Motor neuron (in vitro differentiated cells): ENCODE measurements at places on chromosomes 2 and 18.

GRCh38 chr2:119029297-119029696, 87.3 kb downstream of the MARCO start:
- no peak for ATAC-seq

DNA sequence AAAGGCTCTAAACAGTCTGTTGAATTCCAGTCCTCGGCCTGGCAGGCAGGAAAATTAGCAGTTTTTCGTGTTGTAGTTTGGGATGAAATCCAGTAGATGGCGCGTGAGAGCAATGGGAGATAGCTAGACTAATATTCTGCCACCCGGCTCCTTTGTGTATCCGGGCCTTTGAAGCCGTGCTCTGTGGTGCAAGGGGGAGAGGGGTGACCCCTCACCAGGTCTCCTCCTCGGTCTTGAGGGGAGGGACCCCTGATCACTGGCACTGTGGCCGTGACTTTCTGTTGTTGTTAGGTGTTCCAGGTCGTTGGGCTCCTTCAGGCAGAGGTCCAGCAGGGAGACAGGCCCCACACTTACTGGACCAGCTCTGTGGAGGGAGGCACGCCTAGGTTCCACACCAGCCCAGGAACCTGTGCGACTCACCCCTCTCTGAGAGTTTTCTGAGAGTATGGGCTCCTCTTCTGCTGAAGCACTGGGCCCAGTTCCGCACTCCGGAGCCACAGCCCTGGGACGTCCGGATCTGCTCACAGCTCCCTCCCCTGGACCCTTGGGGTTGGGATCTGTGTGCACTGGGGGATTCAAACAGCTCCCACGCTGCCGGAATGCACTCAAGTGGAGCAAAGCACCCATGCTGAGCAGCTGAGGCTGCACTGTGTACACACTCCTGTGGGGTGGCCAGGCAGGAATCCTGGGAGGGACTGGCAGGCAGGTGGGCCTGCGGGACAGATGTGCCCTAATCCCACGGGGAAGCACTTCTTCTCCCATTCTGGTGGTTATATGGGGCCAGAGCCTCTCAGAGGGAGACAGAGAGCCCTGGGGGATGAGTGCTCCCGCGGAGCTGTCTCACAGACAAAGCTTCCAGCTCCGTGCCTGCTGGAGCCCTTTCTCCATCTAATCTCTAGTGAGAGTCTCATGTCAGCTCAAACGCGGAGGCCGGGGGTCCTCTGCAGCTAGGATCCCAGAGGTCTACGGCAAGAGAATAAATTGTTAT, 8.8 kb downstream of the GKN2 start:
- ATAC-seq = peak; percentile 73

GRCh38 chr2:38665854-38666555, at the start of gene GALM:
GALM (plus strand) TSS chr2:38666114; CDS start chr2:38666162, 48 bp downstream.
- ATAC-seq = peak; percentile 91

- peak; percentile 61 for ATAC-seq
These were observed 176.0 kb downstream of the SMAD2 start for GRCh38 chr18:47754311-47755101.

GRCh38 chr18:76757335-76757734, 65.0 kb upstream of the ZNF236 start:
- no peak for ATAC-seq

- ATAC-seq = no peak
These were observed 36.6 kb upstream of the CCNYL1 start for GRCh38 chr2:207674826-207675225.

- ATAC-seq = no peak
These were observed 124.5 kb downstream of the DCDC2C start for GRCh38 chr2:3827673-3828575.

- ATAC-seq = no peak
These were observed 784 bp downstream of the CRACDL start for GRCh38 chr2:98935111-98935770.

- no peak for ATAC-seq
These were observed 86.5 kb downstream of the UXS1 start for GRCh38 chr2:106107509-106108131.

DNA sequence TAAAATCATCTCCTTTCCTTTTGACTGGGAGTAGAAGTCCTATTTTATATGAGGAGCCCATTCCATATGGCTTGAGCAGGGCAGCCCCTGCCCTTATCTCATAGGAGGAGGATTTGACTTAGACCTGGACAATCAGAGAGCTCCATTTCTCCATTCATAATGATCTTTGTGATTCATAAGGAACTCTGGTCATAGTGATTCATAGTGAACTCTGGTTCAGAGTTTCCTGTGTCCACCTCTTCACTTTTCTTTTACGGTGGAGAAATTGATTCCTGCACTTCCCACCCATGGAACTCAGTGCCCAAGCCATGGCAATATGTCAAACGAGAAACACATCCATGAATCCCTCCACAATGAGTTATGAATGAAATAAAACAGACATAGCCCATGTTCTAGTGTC, 12.8 kb upstream of the MYO3B start:
- no peak for ATAC-seq

DNA sequence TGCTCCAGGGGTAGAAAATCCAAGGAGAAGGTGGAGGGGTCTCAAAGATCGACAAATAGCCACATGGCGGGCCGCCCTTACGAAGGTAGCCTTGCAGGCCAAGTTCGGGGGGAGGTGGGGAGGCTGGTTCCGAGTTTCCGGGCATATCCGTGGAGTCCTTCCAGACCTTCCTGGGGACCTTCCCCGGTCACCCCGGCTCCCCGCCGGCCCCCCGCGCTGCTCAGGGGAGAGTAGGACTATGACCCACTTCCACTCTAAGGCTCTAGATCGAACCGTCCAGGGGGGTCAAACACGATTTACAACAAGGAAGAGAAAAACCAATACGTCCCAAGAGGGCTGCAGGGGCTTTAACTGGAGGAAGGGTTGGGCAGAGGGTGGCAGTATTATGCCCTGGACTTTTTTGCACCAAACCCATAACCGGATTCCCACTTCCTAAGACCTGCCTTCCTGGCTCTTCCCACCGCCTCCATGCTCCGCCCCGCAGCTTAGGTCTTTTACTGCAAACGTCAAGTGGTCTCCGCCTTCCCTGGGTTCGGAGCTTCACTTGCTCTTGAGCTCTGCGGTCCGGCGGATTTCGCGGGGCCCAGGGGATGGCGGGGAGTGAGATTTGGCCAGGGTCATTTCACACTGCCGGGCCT, 779 bp upstream of the LYPD6 start:
- no peak for ATAC-seq

GRCh38 chr18:7017013-7017412, 100.6 kb downstream of the LAMA1 start:
- ATAC-seq = no peak

DNA sequence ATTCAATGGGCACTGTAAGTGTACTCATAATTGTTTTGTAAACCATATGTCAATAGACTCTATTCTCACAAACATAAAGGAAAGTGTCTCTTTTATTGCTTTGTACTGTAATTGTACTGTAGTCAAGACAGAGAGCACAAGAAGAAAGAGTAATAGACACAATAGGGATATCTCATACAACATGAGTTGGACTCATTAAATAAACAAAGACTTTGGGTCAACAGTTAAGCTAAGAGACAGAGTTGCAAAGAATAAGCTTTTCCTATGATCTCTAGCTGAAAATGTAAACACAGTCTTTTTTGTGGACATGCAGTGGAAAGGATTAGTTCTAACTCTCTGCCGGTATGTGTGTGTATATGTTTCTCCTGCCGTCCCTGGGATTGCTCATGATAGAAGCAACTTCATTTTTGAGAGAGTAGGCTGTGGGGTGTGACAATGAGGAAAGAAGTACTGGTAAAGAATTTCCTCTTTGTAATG, 13.9 kb upstream of the KYNU start:
- ATAC-seq = no peak

DNA sequence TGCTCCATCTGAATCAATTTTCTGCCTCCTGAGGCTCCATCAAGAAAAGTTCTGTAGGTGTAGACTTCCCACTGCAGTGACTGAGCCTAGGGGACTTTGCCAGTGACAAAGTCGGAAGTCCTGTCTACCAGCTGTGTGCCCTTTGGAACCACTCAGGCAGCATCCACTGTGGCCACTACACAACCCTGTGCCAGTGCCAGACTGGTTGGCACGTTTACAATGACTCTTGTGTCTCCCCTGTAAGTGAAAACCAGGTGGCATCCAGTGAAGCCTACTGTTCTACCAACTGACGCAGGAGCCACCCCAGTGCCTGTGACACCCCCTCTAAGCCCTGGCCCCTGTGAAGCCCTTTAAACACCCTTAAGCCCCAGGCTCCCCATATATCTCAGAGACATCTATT, 132.1 kb upstream of the SERPINE2 start:
- ATAC-seq = no peak

- ATAC-seq = no peak
These were observed 492.3 kb downstream of the ZEB2 start for GRCh38 chr2:144027593-144027992.

GRCh38 chr18:67728364-67728763, 211.8 kb upstream of the DSEL start:
- no peak for ATAC-seq

GRCh38 chr2:238282861-238283738, 5.3 kb downstream of the PER2 start:
- ATAC-seq = no peak

DNA sequence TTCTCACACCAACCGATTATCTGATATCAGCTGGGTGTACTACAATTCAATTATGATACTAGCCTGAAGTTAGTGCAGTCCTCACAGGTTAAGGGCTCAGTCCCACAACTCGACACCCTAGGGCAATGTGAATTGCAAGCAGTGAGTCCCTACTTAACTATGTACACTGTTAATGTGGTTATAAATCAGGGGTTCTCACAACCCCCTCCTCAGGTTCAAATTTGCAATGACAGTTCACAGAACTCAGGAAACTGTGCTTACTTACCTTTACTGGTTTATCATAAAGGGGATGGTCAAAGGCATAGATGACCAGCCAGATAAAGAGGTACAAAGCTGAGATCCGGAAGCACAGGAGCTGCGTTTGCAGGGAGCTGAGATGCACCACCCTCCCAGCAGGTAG, 1379.1 kb upstream of the CDH2 start:
- ATAC-seq = no peak

DNA sequence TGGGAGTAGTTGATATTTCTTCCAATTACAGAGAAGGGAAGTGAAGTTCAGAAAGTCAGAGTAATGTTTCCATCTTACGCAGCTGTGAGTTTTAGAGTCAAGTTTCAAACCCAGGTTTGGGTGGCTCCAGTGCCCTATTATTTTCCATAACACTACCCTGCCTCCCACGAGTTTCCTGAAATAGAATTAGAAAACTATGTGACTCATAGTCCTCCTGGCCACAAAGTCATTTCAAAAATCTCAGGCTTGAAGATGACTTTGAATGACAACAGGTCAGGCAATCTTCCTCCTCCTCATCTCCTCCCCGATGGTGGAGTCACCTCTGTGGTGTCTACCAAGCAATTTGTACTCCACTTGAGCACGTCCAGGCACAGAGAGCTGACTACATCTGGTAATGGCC, 212.3 kb upstream of the TRIB2 start:
- ATAC-seq = no peak

DNA sequence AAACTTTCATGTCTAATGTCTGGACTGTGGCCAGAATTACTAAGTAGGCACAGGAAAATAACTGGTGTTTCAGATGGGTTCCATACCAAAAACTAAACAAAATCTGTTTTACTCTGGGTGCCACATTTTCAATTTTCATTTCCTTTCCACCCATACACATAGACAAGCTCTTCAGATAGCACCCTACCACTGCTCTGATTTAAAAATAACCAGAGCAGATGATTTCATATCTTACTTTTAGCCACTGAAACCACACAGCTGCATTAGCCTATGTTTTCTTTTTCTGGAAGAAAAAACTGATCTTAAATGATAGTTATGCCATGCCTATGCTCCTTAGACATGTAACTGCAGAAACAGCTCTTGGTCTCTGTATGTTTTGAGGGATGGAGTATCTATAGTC, 647.6 kb downstream of the CPS1 start:
- ATAC-seq = no peak

DNA sequence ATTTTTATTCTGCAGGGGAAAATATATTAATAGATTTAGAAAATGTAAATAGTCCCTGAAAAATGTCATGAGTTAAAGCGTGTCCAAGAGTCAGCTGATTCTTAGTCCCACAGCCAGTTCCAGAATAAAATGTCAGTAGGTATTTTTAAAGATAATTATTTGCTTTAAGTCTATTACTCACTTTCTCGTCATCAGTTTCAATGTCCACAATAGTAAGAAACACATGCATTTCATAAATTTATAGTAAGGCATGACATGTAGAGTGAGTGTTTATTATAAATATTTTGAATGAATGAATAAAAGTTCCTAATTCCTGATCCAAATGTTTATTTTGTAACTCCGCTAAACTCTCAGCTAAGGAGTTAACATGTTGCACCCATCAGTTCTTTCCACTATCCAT, 1044.0 kb upstream of the PIK3C3 start:
- ATAC-seq = no peak

DNA sequence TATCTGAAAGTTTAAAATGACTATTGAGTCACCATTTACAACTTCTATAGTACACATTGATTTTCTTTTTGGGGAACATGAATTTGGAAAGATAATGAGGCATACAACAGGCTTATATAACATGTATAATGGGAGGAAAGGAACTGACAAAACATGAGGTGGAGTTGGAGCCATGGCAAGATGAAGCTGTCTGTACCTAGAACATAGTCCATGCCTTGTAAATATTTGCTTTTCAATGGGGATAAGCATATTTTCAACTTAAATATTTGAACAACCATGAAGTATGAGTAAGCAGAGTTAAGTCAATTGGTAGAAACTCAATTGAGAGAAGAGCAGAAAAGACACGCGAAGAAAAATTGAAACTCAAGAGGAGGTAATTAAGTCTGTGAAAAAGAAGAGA, 37.1 kb upstream of the GALNT13 start:
- no peak for ATAC-seq

DNA sequence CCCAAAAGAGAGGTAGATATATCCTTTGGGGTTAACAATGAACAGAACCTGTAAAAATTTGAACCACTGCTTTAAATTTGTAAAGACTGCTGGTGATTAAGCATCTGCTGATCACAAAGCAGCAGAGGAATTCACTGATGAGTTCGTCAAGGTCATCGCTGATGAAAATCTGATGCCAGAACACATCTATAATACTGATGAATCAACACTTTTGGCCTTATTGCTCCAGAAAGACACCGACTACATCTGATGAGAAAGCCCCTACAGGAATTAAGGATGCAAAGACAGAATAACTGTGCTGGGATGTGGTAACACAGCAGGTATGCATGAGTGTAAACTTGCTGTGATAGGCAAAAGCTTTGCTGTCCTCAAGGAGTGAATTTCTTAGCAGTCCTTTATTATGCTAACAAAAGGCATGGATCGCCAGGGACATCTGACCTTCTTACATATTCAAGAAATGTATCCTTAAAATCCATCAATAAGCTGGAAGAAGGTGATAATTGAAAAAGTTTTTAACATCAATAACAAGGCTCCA, 30.5 kb upstream of the SGPP2 start:
- ATAC-seq = no peak

DNA sequence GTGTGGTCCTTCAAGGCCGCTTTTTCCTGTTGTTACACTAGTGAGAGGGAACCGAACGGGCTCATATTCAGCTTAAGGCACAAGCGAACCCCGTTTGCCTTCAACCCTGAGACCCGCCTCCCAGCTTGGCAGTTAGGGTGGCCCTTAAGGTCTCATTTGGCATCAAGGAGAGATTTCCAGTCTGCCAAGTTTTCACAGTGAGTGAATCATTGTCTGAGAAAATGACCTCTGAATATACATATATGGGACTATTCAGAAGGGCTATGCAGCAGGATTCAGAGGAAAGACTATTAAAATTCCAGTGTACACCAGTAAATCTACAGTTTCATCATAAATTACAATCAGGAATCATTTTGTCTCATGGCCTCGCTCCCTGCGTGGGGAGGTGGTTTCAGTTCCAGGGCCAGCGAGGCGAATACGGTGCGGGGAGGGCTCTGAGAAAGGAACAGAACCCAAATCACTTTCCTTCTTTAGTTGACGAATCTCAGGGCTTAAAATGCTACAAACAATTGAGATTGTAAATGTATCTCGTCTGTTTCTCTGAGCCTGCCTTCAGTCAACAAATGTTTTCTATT, 231.4 kb downstream of the FAM210A start:
- ATAC-seq = peak; percentile 27
